ENCODE measurements at places on chromosomes 7 and 10. TPM values are rescaled to one million over a fixed set of nuclear protein-coding genes. Genes with fewer than 3 reads are reported as not detected.

The CCL24 gene
- polyA plus RNA-seq = not detected

The ECHDC3 gene
- 14.0 TPM for polyA plus RNA-seq

The VDAC2 gene
- 260 TPM for polyA plus RNA-seq

The C10orf95 gene
- 0.57 TPM for polyA plus RNA-seq

The MYH16 gene
- polyA plus RNA-seq = 0.21 TPM

The TMEM139 gene
- 64.3 TPM for polyA plus RNA-seq

The TRIL gene
- polyA plus RNA-seq = 55.9 TPM

The C7orf33 gene
- not detected for polyA plus RNA-seq

The ATP6V0A4 gene
- polyA plus RNA-seq = 78.9 TPM

The CRPPA gene
- 4.4 TPM for polyA plus RNA-seq

The BHLHA15 gene
- not detected for polyA plus RNA-seq

The ZPBP gene
- polyA plus RNA-seq = 0.43 TPM

The INA gene
- 0.64 TPM for polyA plus RNA-seq

The CYCS gene
- 183 TPM for polyA plus RNA-seq

The AVPI1 gene
- 4.1 TPM for polyA plus RNA-seq

The SPDYE5 gene
- 1.0 TPM for polyA plus RNA-seq

The PNLIPRP3 gene
- not detected for polyA plus RNA-seq

The PRKCQ gene
- polyA plus RNA-seq = 18.1 TPM

The OPTN gene
- 38.3 TPM for polyA plus RNA-seq

Measured in right renal cortex interstitium (tissue), 3 donors.